ENCODE measurements at places on chromosomes 7 and 10. TPM values are rescaled to one million over a fixed set of nuclear protein-coding genes. Genes with fewer than 3 reads are reported as not detected.
A peak's percentile ranks its signal among the peaks of the same experiment; 100 is the strongest.

DNA sequence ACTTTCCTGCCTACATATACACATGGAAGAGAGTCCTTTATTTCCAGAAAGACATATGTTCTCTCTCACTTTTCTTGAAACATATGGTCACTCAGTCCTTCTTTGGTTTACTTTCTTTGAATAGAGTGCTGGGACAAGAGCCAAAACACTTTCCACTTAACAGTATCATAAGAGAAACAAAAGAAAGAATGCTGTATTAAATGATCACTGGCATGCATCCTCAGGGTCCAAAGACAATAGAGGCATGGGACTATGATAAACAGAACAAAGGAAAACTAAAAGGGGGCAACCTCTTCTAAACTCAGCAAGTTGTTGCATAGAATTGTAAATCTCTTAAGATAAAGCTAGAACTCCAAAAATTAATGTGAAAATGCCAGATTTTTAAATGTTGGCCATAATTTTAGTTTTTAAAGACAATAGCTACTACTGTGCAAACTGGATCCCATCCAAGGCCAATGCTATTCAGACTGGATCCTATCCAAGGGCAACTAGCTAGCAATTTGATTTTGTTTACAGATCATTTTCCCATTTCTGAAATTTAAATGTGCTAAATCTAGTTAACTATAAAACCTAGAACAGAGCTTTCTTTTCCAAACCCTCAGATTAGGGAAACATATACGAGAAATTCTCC lies 687.5 kb downstream of the SORCS3 start:
- no peak for DNase-seq
- no peaks in the 10 kb centered on the region for H3K27me3 ChIP-seq
- H3K4me3 ChIP-seq = no peak overlapping the region
- no peak overlapping the region for H3K27ac ChIP-seq

DNA sequence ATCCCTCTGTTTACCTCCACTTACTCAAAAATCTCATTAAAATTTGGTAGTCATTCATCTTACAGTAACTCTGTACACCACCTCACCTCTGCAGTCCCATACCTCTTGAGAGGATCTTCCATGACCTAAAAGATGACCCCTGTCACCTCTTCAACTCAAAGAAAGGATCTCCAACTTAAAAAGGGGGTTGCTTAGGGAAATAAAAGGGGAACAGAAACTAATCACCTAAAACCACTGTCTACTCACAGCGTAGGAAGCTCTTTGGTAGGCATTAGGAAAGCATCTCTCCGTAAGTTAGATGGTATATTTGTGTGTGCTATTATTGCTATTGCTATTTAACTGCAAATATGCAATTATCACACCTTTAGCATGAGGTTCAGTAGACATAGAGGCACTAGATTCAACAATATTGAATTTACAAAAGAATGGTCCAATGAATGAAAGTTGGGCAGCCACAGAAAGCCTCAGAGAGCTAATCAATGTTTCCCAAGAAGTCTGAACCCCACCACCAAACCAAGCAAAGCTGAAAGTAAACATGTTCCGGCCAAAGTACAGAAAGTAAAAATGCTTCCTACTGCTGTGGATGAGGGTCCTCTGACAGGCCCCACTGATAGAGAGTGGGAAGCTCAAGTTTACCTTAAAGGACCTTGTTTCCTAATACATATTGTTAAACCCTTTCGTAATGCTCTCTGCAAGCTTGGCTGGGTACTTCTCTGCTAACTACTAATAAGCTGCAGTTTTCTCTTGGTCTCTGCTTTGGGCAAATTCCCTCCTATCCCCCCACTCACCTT lies 105.8 kb downstream of the GRM8 start:
- DNase-seq = no peak
- no peaks in the 10 kb centered on the region for H3K36me3 ChIP-seq
- no peaks in the 10 kb centered on the region for H3K4me1 ChIP-seq
- no peaks in the 10 kb centered on the region for H3K27me3 ChIP-seq
- H3K4me3 ChIP-seq = no peak overlapping the region

GRCh38 chr7:100476903-100477870 lies 1.8 kb downstream of the TSC22D4 start:
- H3K4me1 ChIP-seq = peaks cover 58% of the 10 kb centered on the region
- peak overlapping the region; percentile 97 for H3K27ac ChIP-seq
- H3K4me3 ChIP-seq = peak overlapping the region; percentile 100

DNA sequence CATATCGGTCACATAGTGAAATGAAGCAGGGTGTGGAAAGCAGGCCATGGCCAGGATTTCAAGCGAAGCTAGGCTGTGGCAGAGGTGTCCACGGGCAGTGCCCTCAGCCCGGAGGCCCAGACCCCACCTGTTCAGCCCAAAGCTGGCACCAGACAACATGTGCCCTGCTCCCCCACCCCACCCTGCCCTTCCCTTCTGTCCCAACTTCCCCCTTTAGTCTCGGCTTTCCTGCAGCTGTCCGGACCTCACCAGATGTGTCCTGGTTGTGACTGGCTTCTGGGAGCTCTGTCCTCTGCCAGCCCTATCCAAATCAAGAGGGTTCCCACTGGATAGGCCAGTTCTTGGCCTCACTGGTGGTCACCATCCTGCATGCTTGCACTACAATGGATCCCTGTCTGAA lies 37.3 kb downstream of the ADAM12 start:
- no peaks in the 10 kb centered on the region for H3K4me1 ChIP-seq
- no peak overlapping the region for H3K27ac ChIP-seq
- H3K4me3 ChIP-seq = no peak overlapping the region
- no peaks in the 10 kb centered on the region for H3K36me3 ChIP-seq
- no peaks in the 10 kb centered on the region for H3K27me3 ChIP-seq

- no peaks in the 10 kb centered on the region for H3K27me3 ChIP-seq
- no peaks in the 10 kb centered on the region for H3K36me3 ChIP-seq
- no peak for DNase-seq
- no peak overlapping the region for H3K4me3 ChIP-seq
Measured at GRCh38 chr10:24783504-24783903, 59.8 kb upstream of the ARHGAP21 start.

- DNase-seq = no peak
- H3K4me1 ChIP-seq = peaks cover 7% of the 10 kb centered on the region
- H3K4me3 ChIP-seq = no peak overlapping the region
- no peaks in the 10 kb centered on the region for H3K27me3 ChIP-seq
- H3K36me3 ChIP-seq = no peaks in the 10 kb centered on the region
Measured at GRCh38 chr7:133551466-133551865, 298.6 kb downstream of the EXOC4 start.

DNA sequence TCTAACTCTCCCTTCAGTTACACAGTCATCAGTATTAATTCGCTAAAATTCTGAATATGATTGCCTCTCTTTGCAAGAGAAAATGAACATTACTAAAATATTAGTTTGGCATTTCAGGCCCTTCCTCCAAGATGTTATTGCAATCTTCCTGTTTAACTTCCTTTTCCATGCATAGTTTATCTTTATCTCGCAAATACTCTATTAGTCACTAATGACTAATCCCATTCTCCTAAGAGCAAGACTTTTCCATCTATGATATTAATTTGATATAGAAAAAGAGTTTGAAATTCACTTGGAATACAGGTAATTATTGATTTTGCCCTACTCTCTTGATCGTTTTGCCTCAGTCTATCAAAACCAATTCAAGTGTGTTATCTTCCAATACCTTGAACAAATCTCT lies 41.8 kb upstream of the SEMA3A start:
- DNase-seq = no peak
- H3K27me3 ChIP-seq = no peaks in the 10 kb centered on the region
- H3K27ac ChIP-seq = no peak overlapping the region
- no peak overlapping the region for H3K4me3 ChIP-seq
- no peaks in the 10 kb centered on the region for H3K4me1 ChIP-seq
- H3K36me3 ChIP-seq = no peaks in the 10 kb centered on the region

GRCh38 chr7:138919911-138920310 lies 61.3 kb downstream of the KIAA1549 start:
- no peak overlapping the region for H3K4me3 ChIP-seq
- H3K27ac ChIP-seq = no peak overlapping the region
- no peaks in the 10 kb centered on the region for H3K4me1 ChIP-seq
- no peaks in the 10 kb centered on the region for H3K27me3 ChIP-seq

DNA sequence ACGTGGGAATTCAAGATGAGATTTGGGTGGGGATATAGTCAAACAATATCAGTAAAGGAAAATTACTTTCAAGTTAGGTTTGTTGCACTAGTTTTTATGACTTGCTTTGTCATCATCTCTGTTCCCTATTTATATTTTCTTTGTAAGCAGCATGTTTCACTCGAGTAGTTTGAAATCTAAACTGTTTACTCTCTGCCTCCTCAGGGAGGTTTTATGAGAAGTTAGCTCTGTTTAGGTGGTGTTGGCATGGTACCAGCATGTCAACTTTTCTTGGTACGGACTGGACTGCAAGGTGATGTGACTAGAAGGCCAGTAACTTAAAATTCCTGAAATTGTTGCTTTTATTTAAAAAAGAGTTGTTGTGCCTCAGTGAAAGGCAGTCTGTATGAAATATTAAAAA lies 59.2 kb upstream of the MTPN start:
- H3K4me1 ChIP-seq = peaks cover 12% of the 10 kb centered on the region
- no peaks in the 10 kb centered on the region for H3K27me3 ChIP-seq
- no peaks in the 10 kb centered on the region for H3K36me3 ChIP-seq
- H3K27ac ChIP-seq = peak overlapping the region; percentile 37
- no peak for DNase-seq

DNA sequence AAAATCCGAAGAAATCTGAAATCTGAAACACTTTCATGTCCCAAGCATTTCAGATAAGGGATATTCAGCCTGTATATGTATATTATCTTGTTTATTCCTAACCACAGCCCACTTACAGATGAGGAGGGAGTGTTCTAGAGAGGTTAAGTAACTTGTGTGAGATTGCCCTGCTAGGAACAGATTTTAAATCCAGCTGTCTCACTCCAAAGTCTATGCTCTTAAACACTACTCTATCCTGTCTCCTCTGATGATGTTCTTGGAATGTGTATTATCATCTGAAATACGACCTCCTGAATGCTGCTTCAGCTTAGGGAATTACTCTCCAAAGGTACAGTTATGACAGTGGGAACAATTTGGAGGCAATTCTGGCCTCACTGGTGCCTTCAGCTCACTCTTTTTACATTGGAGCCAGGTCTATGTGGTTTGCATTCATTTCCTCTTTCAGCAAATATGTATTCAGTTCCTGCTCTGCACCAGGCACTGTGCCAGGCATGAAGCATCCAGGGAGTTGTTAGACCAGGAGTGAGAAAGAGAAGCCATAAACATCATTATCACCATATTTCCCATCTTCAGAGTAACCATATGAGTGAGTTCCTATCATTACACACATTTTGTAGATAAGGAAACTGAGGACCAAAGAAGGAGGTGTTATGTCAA lies 70.2 kb downstream of the NOC3L start:
- H3K36me3 ChIP-seq = peaks cover under 1% of the 10 kb centered on the region
- peak overlapping the region; percentile 45 for H3K27ac ChIP-seq
- DNase-seq = peak; percentile 46

DNA sequence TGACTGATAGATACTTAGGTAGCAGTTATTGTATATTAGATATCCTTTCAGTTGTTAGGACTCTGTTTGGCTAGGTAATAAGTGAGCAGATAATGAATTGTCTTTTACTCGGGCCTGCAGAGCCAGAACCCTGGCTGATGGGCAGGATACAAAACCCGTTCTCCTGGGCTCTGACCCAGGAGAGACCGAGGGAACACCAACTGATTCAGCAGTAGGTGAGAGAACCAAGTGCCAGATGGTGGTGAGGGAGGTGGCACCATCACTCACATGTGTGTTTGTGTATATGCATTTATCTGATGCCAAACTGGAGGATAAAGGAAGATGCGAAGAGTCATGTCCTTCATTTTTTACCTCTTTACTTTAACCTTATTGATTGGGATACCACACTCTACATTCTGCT lies 115.7 kb upstream of the SAMD8 start:
- H3K4me1 ChIP-seq = no peaks in the 10 kb centered on the region
- peaks cover 44% of the 10 kb centered on the region for H3K36me3 ChIP-seq
- H3K27me3 ChIP-seq = no peaks in the 10 kb centered on the region
- no peak for DNase-seq

GRCh38 chr7:115693779-115694178 lies 336.8 kb downstream of the TFEC start:
- no peak overlapping the region for H3K27ac ChIP-seq
- H3K4me1 ChIP-seq = no peaks in the 10 kb centered on the region
- no peaks in the 10 kb centered on the region for H3K27me3 ChIP-seq
- no peak overlapping the region for H3K4me3 ChIP-seq
- no peaks in the 10 kb centered on the region for H3K36me3 ChIP-seq

- peaks cover 16% of the 10 kb centered on the region for H3K4me1 ChIP-seq
- peak; percentile 67 for DNase-seq
- no peaks in the 10 kb centered on the region for H3K27me3 ChIP-seq
- peak overlapping the region; percentile 80 for H3K4me3 ChIP-seq
Measured at GRCh38 chr7:70693686-70694433, 438.1 kb upstream of the GALNT17 start.

The CYP3A4 gene
- not detected for total RNA-seq

The GPER1 gene
- total RNA-seq = 1.4 TPM

The CDK1 gene
- total RNA-seq = 0.53 TPM

The ADCY1 gene
- 3.5 TPM for total RNA-seq

The ADCK2 gene
- total RNA-seq = 6.8 TPM

The FEZF1 gene
- not detected for total RNA-seq

All from heart right ventricle (tissue), 16 donors.